ENCODE measurements at places on chromosomes 7 and 10.

DNA sequence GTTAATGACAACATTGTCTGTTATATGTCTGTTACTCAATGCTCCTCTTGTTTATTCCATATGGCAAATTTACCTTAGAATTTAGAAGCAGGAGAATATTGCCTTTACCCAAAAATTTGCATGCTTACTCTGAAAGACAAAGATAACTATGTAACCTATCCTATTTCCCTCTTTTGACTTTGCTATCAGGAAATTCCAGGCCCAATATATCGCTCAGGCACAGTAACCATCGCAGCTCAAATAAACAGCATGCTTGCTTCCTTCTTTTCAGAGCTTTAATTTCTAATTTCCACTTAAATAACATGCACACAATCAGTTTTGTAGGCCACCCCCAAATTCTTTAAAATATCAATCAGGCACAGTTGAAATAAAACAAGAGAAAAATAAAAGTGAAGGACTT lies 57.8 kb downstream of the EBLN1 start:
- no peaks in the 10 kb centered on the region for H3K27me3 ChIP-seq
- H3K27ac ChIP-seq: no peak overlapping the region
- H3K4me3 ChIP-seq: no peak overlapping the region
- no peaks in the 10 kb centered on the region for H3K4me1 ChIP-seq
- no peak for DNase-seq

DNA sequence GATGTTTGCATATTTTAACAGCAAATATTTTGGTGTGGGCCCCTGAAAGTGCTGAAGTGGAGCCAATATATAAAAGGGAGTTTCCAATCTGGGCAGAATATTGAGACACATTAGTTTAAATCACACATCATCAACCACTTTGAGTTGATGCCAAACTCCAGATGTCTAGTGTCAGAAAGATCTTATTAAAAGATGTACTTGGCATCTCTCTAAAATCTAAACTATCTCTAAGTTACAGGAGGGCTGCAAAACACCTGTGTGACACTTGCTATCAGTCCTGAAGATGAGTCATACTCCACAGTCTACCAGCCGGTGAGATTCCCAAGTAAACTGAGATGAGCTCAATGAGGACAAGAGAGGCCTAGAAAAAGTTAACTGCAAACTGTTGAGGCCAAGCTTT lies 11.4 kb downstream of the JAZF1 start:
- H3K27me3 ChIP-seq: no peaks in the 10 kb centered on the region
- peaks cover 13% of the 10 kb centered on the region for H3K4me1 ChIP-seq
- H3K36me3 ChIP-seq: no peaks in the 10 kb centered on the region
- H3K27ac ChIP-seq: no peak overlapping the region
- H3K4me3 ChIP-seq: no peak overlapping the region

GRCh38 chr10:112446055-112446854 lies 459 bp downstream of the ZDHHC6 start:
- no peaks in the 10 kb centered on the region for H3K27me3 ChIP-seq
- peaks cover 23% of the 10 kb centered on the region for H3K36me3 ChIP-seq
- peak overlapping the region; percentile 93 for H3K4me3 ChIP-seq
- peaks cover 9% of the 10 kb centered on the region for H3K4me1 ChIP-seq
- DNase-seq: no peak

- no peak overlapping the region for H3K4me3 ChIP-seq
- H3K27me3 ChIP-seq: peaks cover 30% of the 10 kb centered on the region
- DNase-seq: no peak
- H3K36me3 ChIP-seq: no peaks in the 10 kb centered on the region
Measured at GRCh38 chr10:75612904-75613684, 181.7 kb downstream of the LRMDA start.

- peak; percentile 61 for DNase-seq
- H3K27ac ChIP-seq: peak overlapping the region; percentile 58
- H3K27me3 ChIP-seq: peaks cover 15% of the 10 kb centered on the region
- no peaks in the 10 kb centered on the region for H3K36me3 ChIP-seq
- peak overlapping the region; percentile 17 for H3K4me3 ChIP-seq
Measured at GRCh38 chr7:156380261-156380660, 260.3 kb upstream of the RNF32 start.

GRCh38 chr7:139861803-139862202 lies 32.7 kb downstream of the TBXAS1 start:
- DNase-seq: no peak
- peaks cover 5% of the 10 kb centered on the region for H3K36me3 ChIP-seq
- no peak overlapping the region for H3K27ac ChIP-seq
- H3K4me3 ChIP-seq: no peak overlapping the region
- H3K4me1 ChIP-seq: peaks cover 10% of the 10 kb centered on the region

- peaks cover 71% of the 10 kb centered on the region for H3K36me3 ChIP-seq
- DNase-seq: no peak
- no peaks in the 10 kb centered on the region for H3K27me3 ChIP-seq
- no peak overlapping the region for H3K4me3 ChIP-seq
- H3K27ac ChIP-seq: peak overlapping the region; percentile 2
Measured at GRCh38 chr10:73768881-73769280, 13.0 kb upstream of the CHCHD1 start.

- no peak overlapping the region for H3K27ac ChIP-seq
- no peak for DNase-seq
- no peaks in the 10 kb centered on the region for H3K36me3 ChIP-seq
- no peaks in the 10 kb centered on the region for H3K27me3 ChIP-seq
- H3K4me3 ChIP-seq: no peak overlapping the region
- H3K4me1 ChIP-seq: peaks cover 11% of the 10 kb centered on the region
Measured at GRCh38 chr7:83038787-83039186, 123.9 kb downstream of the PCLO start.

DNA sequence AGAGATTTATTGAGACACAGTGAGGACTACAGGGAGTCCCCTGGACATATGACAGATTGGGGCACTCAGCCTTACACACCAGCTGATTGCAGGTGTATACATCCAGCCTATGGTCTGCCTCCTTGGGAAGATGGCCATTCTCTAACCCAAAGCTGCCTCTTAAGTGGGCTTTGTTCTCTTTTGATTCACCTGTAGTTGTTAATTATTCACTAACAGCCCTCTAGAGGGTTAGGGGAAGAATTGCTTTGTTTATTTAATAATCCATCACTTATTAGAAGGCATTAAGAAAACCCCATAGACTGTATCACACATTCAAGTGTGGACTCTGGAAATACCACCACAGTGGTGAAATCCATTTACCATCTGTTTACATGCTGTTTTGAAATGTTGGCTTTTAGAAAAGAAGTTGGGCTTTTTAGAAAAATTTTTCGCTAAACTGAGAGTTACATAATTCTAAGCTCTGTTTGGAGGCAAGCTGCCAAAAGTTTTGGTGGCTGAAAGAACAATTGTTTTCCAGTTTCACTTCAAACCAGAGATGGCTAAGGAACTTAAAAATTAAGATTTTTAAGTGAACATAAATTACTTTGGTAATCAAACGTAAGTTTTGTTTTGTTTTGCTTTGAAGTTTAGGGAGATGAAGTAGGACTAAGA lies 379.1 kb downstream of the ADRA2A start:
- DNase-seq: no peak
- H3K36me3 ChIP-seq: no peaks in the 10 kb centered on the region
- H3K27ac ChIP-seq: no peak overlapping the region
- H3K27me3 ChIP-seq: no peaks in the 10 kb centered on the region
- no peak overlapping the region for H3K4me3 ChIP-seq
- no peaks in the 10 kb centered on the region for H3K4me1 ChIP-seq

DNA sequence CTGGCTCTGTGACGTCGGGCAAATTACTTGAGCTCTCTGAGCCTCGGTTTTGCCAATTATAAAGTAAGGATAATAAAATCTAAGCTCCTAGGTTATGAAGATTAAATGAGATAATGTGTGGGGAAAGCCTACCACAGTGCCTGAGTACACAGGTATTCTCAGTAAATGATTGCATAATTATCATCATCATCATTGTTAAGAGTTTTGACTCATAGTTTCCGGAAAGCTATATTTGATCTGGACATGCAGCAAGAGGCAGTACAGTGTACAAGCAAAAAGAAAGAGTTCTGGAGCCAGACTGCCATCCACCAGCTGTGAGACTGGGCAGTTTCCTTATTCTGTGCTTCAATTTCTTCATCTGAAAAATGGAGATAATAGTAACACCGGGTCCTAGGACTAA lies 155.6 kb upstream of the YAE1 start:
- peaks cover 12% of the 10 kb centered on the region for H3K36me3 ChIP-seq
- DNase-seq: no peak
- H3K27me3 ChIP-seq: no peaks in the 10 kb centered on the region
- no peak overlapping the region for H3K27ac ChIP-seq
- H3K4me1 ChIP-seq: peaks cover 20% of the 10 kb centered on the region

DNA sequence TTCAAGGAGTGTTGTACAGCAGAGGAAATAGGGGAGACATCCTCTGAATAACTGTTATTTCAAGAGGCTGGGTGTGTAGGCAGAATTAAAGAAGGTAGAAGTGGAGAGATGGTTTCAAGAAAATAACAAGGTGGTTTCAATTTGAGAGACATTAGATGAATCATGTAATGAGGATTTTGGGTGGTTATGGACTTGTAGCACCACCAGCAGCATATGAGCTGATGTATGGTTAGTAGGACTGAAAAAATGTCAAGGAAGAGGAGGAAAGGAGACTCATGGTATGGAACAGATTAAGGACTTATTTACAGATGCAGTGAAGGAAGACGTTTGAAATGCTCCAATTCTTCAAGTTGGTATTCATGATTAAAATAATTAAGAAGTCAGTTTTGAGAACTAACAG lies 166.2 kb downstream of the EXOC4 start:
- DNase-seq: no peak
- no peak overlapping the region for H3K27ac ChIP-seq
- H3K4me1 ChIP-seq: no peaks in the 10 kb centered on the region
- H3K36me3 ChIP-seq: no peaks in the 10 kb centered on the region

DNA sequence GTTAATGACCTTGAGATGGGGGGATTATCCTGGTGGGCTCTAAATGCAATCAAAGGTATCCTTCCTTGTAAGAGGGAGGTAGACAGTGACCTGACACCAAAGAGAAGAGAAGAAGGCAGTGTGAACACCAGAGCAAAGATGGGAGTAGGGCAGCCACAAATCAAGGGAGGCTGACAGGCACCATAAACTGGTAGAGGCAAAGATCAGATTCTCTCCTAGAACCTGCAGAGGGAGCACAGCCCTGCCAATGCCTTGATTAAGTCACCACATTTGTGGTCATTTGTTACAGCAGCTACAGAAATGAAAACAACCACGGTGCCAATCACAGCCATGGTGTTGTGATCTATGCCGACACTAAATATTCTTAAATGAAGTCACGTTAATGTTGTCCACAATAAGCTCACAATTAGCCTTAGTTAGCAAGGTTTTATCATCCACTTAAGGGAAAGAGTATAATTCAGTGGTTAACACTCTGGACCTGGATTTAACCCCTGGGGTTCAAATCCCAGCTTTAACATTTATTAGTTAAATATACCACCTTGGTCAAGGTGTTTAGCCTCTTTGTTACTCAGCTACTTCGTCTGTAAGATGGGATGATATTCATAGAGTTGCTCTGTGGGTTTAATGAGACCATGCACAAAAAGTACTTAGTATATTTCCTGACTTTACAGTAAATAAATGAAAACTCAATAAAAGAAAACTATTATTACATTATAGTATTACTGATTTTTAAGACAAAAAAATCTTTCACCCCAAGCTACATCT lies 70.8 kb downstream of the SGMS1 start:
- H3K27me3 ChIP-seq: no peaks in the 10 kb centered on the region
- no peak for DNase-seq
- H3K4me3 ChIP-seq: no peak overlapping the region
- H3K4me1 ChIP-seq: peaks cover 30% of the 10 kb centered on the region
- H3K27ac ChIP-seq: no peak overlapping the region
- H3K36me3 ChIP-seq: no peaks in the 10 kb centered on the region

Data from Calu3 (cell line).